Activated T-helper 1 cell treated with Interleukin-2 at 50 U/mL for 16 hours (primary cell): ENCODE measurements at places on chromosomes 5 and 9.

DNA sequence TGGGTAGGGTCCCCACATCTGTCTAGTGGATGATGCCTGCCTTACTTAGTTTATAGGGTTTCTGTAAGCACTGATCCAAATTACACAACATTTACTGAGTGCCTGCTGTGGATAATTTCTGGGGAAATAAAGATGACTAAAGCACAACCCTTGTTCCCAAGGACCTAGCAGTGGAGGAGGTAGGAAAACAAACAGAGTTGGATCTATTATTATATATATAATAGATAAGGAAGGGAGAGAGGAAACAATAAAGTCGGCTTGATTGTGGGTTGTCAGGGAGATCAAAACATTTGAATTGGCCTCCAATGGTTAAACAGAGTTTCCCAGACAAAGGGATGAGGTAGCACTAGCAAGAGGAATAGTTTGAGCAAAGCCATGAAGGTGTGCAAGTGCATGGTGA is 14.0 kb downstream of the IL33 start:
- DNase-seq, result no peak

DNA sequence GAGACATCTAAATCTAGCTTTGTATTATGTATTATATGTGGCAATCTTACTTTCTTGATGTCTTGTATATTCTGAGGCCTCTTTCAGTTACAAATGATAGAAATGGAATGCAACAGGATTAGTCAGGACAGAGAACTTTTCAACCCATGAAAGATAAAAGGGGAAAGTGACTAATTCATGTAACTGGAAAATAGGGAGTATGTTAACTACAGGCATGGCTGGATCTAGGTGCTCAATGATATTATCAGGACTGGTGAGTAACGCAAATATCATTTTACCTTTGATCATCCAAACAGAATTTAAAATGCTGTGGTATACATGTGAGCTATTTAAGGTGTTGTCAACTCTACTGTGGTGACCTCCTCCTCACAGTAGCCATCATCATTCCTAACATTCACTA is 215.7 kb upstream of the GLRA1 start:
- no peak for DNase-seq

- no peak for DNase-seq
These were observed 1.6 kb upstream of the LMAN2 start for GRCh38 chr5:177353093-177353492.

DNA sequence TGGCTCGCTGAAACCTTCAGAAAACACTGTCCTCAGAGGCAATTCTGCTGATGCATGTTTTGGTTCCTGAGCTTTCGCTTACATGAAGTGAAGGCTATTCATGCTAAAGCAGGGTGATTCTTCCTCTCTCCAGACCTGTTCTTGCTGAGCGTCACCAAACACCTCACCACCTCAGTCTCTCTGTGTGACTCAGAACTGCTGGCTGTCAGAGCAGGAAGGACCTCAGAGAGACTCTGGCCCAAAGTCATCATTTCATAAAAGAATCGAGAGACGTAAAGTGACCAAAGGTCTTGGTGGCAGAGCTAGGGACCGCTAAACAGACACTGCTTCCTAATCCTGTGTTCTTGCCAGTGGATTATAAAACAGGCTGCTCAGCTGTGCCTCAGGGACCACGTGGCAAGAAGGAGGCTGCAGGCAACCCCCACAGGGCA is 73.8 kb downstream of the LHFPL2 start:
- no peak for DNase-seq

DNA sequence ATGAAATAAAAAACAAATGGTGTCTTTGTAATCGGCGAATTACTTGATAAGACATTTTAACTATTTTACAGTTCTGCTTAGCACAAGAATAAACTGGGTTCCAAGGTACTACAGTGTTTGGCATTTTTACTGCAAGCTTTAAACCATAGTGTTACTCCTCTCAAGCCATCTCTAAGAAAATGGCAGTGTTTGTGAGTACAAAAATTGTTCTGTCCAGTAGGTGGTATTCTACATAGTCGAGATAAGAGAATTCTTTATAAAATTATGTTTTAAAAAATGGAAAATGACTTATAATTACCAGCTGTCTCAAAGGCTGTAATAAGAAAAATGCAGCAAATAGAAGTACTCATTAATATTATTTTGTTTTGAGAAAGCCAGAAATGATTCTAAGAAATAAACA is 3.2 kb downstream of the SMIM15 start:
- no peak for DNase-seq

DNA sequence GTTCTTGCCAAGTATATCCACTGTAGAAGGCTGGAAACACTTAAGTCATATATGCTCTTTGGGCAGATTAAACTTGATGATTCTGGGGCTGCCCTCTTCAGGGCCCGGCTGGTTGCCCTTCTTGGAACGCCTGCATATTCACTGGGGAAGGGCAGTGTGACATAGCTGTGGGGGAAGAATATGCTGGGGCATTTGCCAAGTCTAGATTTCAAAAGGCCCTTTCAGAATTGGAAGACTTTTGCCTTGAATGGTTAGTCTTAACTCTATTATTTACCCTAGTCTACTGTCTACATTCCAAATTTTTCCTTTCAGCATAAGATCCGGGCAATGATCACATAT is 161.2 kb upstream of the PITX1 start:
- no peak for DNase-seq

DNA sequence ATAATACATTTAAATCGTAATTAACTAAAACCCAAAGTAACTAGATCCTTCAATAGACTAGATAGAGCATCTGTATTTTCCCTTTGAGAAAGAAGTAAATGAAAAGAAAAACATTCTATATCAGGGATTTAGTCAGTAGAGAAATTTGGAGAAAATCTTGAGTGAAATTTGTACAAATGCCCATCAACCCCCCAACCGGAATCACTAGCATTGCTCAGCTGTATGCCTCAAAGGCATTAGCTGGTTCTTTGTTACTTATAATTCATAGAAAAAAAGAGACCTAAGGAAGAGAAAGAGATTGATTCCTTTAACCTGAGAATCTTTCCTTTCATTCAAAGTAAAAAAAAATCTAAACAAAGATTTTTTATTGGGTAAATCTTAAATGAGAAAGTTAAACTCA is 659 bp downstream of the OMD start:
- no peak for DNase-seq
